ENCODE measurements at places on chromosomes 2 and 18.

- no peak for DNase-seq
Observed at GRCh38 chr2:230925443-230925878, 419 bp upstream of the GPR55 start.

- DNase-seq, result no peak
Observed at GRCh38 chr2:47145466-47145865, 9.6 kb downstream of the STPG4 start.

- no peak for DNase-seq
Observed at GRCh38 chr2:40168032-40168431, 283.9 kb downstream of the SLC8A1 start.

- no peak for DNase-seq
Observed at GRCh38 chr18:12754511-12754910, 51.7 kb downstream of the PSMG2 start.

GRCh38 chr2:240226672-240227537, 86.4 kb upstream of the OTOS start:
- no peak for DNase-seq

DNA sequence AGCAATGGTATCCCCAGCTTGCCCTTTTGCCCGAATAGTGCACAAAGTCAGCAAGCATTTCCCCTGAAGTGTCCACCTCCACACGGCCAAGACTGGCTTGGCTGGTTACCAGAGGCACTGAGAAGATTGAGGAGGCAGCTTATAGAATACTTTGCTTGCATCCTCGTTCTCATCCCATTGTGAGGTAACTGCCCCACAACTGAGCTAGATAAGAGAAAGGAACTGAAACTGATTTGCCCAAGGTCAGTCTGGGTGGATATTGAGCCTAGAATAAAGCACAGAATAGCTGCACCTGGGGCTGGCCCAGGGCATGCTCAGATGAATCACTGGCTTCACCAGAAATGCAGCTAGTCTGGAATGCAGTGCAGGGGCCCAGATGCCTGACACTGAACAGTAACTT, 32.7 kb upstream of the MAP4K3 start:
- DNase-seq, result peak; percentile 40
